ENCODE measurements at places on chromosomes 7 and 10.
A peak's percentile ranks its signal among the peaks of the same experiment; 100 is the strongest.

DNA sequence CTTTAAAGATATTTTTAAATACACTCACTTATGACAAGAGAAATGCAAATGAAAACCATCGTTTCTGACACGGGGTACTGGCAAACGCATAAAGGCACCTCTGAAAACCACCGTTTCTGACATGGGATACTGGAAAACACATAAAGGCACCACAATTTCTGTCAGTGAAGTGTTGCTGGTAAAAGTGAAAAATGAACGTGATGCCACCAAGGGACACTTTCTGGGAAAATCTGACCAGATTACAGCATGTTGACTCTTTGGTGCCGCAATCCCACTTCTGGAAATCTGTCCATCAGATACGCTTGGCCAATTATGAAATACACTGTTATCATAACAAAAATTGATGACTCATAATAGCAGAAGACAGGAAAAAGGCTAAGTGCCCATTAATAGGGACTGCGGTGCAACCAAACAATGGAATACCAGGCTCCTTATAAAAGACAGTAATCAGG is 131.7 kb downstream of the ZMYND11 start:
- no peak for DNase-seq

DNA sequence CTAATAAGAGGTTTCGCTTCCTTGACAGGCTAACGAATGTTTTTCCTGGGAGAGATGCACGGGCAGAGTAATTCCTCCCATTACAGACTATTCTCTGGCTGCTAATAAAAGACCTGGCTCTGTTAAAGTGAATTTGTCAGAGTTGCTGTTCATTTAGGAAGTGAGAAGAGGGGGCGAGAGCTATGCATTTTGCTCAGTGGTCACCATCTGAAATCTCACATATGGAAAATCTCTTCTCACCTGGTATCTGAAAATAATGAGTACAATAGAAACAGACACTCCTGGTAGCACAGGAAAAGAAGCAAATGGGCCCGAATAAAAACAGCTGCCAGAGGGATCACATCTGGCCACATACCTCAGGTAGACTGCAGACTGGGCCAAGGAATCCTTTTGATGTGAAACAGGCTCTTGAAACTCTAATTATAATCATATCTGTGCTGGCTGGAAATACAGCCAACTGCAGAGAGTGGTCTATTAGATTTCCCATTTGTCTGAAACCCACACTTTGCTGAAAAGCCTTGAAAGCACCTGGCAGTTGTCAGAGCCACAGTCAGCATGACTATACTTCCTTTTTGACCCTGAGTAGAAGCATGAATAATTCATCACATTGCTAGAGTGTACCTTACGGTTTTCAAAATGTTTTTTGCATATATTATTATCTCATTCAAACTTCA is 33.6 kb downstream of the AOAH start:
- no peak for DNase-seq

DNA sequence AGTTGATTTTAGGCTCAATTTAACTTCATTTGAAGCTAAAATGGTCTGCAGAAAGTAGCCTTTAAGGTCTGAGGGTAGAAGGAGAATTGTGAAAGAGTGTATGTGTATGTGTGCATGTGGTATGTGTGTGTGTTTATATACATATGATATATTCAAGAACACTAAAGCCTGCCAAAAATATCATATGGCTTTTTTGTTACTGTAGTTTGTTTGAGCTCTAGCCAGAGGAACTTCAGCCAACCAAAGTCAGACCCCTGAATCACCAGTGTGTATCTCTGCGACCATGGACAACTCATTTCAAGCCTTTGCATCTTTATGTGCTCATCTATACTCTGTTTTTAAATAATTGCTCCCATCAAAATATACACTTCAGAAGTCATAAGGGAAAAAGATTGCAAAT is 58.4 kb upstream of the HDAC9 start:
- DNase-seq: no peak

DNA sequence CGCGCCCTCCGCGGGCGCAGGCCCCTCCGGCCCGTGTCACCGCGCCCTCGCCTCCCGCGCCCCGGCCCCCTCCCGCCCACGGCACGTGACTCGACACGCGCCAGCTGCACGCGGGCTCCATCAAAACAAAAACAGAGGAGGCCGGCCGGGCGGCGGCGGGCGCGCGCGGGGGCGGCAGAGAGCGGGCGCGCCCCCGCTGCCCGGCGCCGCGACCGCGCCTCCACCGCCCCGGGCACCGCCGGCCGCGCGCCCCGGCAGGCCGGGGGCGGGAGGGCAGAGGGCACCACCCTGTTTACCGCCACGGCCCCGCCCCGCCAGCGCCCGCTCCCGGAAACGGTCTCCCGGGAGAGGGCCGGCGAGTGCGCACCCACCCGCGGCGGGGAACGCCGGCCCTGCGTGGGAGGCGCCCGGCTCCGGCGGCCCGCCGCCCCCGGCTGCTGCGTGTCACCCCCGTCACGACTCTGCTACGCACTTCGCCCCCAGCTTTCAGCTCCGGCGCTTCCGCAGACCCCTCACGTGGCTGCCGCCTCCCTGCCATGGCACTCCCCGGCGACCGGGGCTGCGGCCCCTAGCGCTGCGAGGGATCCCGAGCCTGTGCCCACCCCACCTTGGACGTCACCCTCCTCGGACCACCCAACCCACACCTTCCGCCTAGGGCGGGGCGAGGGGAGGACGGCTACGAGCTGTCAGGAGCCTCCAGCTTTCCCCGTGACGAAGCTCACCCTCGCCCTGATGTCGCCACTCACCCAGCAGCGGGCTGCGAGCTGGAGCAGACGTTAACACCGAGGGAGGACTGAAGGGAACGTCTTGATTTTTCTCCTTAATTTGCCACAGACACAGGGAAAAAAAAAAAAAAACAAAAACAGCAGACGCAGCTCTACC is 221.6 kb upstream of the MKLN1 start:
- no peak for DNase-seq

DNA sequence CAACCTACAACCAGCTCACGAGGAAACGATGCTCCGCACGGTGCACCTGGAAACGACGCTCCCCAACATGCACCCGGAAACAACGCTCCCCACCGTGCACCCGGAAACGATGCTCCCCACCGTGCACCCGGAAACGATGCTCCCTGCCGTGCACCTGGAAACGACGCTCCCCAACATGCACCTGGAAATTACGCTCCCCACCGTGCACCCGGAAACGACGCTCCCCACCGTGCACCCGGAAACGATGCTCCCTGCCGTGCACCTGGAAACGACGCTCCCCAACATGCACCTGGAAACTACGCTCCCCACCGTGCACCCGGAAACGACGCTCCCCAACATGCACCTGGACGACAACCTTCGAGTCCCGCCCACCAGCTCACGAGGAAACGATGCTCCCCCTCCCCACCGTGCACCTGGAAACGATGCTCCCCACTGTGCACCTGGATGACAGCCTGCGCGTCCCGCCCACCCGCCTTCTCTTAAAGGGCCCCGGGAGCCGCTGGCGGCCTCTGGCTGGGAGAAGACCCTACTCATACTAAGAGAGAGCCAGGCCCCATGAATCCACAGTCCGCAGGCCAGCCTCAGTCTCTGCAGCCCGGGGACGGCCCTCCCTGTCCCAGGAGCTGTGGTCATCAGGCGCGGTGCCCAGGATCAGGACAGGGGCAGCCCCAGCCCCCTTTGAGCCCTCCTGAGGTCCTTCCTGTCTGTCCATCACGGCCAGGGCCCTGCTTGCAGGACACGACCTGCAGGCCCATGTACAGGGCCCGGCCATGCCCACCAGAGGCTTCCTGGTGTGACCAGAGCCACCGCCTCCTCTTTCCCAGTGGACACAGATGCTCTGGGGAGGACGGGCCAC is 98.3 kb downstream of the PDGFA start:
- no peak for DNase-seq

DNA sequence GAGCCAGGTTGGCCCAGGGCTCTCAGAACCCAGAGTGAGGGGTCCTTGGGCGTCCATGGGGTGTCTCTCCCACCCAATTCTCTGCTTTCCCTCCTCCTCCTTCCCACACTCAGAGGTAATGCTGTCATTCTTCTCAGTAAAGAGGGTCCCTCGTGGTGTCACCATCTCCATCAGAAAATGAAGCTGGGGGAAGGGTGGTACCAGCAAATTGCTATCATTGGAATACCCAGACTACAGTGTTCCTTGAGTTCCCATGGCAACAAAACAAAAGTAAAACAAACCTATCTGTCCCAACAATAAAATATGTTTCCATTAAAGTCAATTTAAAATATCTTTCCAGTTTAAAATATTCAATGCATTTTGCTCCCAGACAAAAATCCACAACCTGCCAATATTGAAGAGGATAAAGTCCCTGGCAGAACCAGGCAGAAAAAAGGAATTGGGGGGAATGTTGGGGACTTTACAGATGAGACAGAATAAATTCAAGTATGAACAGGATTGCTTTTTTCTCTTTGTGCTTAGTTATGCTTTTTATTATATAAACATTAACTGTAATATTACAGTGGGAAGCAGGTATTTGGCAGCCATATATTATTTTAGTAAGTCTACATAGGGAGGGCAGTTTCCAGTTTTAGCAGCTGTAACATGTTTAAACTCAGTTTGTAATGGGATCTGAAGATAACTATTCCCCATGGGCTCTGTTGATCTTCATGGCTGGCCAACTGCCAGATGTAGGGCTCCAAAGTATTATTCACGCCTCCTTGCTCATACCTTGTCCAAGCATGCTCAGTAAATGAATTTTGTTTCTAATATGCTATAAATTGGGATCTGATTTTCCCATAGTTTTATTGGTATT is 182.1 kb downstream of the ARID5B start:
- peak; percentile 64 for DNase-seq

- DNase-seq: no peak
Measured at GRCh38 chr10:106224676-106225075, 939.8 kb downstream of the SORCS1 start.

GRCh38 chr7:80907612-80908011 is 11.2 kb downstream of the SEMA3C start:
- no peak for DNase-seq

DNA sequence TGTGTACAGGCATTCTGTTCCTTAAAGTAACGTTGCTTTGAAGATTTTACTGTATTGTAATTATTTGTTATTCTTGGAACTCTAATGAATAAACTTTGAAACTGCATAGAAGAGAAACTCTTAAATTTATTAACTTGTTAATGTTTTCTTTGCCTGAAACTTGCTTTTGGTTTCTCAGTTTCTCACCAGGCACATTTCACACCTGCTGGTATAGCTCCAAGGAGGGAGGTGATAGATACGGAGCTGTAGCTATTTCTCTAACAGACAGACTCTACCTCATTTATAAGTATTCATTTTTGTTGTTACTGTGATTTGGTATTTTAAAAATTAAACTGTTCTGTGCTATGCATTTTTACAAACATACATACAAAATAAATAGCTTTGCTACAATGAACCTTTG is 32.7 kb downstream of the R3HCC1L start:
- DNase-seq: no peak

DNA sequence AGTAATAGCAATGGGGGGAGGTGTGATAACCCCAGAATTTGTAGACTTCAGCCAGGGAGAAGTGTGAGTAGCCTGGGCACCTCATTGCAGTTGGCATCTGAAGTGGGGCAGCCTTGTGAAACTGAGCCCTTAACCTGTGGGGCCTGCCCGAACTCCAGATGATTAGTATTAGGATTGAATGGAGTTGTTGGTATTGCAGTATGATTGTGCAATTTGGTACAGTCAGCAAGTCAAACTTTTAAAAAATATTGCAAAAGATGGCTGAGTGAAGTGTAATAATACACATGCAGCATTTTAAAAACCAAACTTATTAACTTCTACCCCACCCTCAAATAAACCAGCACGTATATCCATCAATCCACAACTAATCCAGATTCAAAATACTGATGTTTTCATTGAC is 9.3 kb downstream of the RBM33 start:
- DNase-seq: no peak

- DNase-seq: no peak
Measured at GRCh38 chr7:2105917-2106316, 126.8 kb downstream of the MAD1L1 start.

DNA sequence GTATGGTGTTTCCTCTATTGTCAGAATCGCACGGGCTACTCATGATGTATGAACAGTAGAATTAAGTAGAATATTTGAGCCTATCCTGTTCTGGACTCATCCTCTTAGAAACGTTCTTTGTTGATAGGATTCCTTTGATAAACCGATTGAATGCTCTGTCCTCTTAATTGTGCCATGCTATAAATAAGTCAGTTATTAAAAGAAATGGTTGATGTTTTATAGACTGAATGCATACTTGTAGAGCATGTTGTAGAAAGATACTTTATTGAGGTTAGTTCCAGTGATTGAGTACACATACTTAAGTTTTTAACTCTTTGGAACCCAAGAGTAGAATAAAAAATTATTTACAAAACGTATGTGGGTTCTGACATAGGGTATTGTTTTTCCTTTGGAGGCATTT is 54.9 kb upstream of the HBP1 start:
- no peak for DNase-seq

GRCh38 chr10:75117995-75118394 is 6.5 kb downstream of the SAMD8 start:
- no peak for DNase-seq

DNA sequence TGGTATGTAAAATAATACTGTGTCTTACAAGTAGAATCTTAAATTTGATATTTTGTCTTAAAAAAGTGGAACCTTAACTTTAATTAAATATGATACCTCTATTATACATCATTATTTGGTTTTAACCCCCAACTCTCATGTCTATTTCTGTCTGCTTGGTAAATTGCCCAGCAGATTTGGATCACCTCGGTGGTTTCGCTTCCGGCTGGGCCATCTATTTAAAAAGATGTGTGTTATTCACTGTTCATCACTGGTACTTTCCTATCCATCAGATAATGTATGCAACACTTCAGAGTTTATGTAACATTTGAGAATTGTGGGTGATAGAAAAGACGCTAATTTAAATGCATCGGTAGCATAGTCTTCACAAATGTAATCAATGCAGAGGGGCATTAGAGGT is 119.7 kb downstream of the SND1 start:
- no peak for DNase-seq

DNA sequence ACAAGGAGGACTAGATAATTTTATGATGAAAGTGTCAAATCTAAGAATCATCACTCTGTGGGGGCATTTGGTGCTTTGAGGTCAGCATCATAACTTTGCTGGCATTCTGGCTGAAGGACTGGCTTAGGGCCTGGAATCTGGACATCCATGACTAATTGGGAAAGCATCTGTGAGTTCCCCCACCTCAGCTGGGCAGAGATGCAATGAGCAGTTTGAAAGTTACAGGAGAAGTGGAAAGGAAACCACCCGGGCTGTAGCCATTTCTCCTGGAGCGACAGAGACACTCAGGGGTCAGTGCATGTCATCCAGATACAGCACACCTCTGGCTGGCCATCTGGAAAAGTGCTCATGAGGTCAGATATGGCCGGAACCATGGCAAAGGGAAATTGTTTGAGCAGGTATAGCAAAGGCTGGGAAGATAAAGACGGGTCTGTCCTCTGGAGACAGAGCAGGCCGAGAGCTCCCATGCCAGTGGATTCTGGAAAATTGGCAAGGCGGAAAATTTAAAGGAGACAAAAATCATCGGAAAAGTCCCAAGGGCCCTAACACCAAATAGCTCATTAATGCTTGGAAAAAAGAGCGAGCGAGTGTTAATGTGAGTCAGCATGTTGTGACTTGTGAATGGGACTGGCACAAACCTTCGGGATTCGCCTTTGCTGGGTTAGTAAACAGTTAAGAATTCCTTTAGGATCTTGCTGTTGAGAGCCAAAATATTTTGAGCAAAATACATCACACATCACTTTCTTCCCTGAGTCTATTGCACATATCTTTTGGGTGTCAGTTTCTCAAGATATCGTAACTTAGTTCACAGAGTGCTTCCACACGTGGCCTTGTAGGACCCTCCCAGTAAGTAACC is 188.4 kb upstream of the AGK start:
- DNase-seq: peak; percentile 57

- no peak for DNase-seq
Measured at GRCh38 chr7:74236284-74236683, 17.9 kb downstream of the RFC2 start.

GRCh38 chr7:102149416-102149815 is 137.3 kb upstream of the SH2B2 start:
- no peak for DNase-seq
